ENCODE measurements at places on chromosomes 5 and 9. TPM values are rescaled to one million over a fixed set of nuclear protein-coding genes. Genes with fewer than 3 reads are reported as not detected.

The KCNV2 gene
- total RNA-seq = not detected

The ANKRD18B gene
- 21.3 TPM for total RNA-seq

The PCDHB7 gene
- total RNA-seq = 1.2 TPM

- no peak for DNase-seq
Observed at GRCh38 chr5:42557689-42558088, 134.4 kb downstream of the GHR start.

DNA sequence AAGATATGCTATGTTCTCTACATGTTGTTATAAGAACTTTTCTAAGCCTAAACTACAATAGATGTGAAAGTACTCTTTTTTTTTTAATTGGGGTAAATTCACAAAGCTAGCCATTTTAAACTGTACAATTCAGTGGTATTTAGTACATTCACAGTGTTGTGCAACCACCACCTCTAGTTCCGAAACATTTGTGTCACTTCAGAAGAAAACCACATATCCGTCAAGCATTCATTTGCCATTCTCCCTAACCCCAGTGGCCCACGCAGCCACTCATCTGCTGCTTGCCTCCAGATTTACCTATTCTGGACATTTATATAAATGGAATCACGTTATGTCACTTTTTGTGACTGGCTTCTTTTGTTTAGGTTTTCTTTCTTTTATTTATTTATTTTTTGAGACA, 43.1 kb downstream of the SPTAN1 start:
- no peak for DNase-seq

GRCh38 chr9:14437354-14438231, 123.7 kb upstream of the NFIB start:
- DNase-seq = no peak

- no peak for DNase-seq
Observed at GRCh38 chr9:113853333-113853732, 22.8 kb upstream of the ZNF618 start.

GRCh38 chr5:10564838-10565784, 1.2 kb downstream of the ANKRD33B start:
- DNase-seq = no peak

DNA sequence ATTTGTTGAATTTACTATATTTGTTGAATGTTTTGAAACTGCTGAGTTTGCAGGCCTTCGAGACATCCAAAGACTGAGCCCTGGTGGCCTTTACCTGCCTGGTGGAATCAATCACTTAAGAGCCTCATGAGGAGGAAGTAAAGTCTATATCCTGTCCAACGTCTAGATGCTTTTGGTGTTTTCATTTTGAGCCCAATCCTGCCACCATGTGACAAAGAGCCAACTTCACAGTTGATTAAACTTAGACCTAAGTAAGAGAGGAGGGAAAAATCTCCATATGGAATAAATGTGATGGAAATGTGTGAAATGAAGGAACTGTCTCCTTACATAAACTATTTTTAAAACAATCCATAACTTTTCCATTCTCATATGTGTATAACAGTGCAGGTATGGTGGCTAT, 220.1 kb downstream of the PRR16 start:
- DNase-seq = no peak

- DNase-seq = no peak
Observed at GRCh38 chr5:39219437-39219836, at the start of gene FYB1. Gene FYB1, minus strand, starts transcription at chr5:39219563. Its CDS starts 16,603 bp downstream, at chr5:39202960.

- no peak for DNase-seq
Observed at GRCh38 chr9:116142706-116143492, 10.7 kb upstream of the PAPPA start.
